ENCODE measurements at places on chromosomes 11 and 22.
A peak's percentile ranks its signal among the peaks of the same experiment; 100 is the strongest.

GRCh38 chr22:39348909-39349505 is 784 bp upstream of the SYNGR1 start:
- peak; percentile 50 for DNase-seq

GRCh38 chr11:75635066-75635862 is 33.6 kb downstream of the MAP6 start:
- no peak for DNase-seq

- DNase-seq = no peak
Observed at GRCh38 chr11:28228196-28228895, 120.2 kb downstream of the METTL15 start.

GRCh38 chr11:8811571-8811970 is 99.4 kb upstream of the AKIP1 start:
- no peak for DNase-seq

DNA sequence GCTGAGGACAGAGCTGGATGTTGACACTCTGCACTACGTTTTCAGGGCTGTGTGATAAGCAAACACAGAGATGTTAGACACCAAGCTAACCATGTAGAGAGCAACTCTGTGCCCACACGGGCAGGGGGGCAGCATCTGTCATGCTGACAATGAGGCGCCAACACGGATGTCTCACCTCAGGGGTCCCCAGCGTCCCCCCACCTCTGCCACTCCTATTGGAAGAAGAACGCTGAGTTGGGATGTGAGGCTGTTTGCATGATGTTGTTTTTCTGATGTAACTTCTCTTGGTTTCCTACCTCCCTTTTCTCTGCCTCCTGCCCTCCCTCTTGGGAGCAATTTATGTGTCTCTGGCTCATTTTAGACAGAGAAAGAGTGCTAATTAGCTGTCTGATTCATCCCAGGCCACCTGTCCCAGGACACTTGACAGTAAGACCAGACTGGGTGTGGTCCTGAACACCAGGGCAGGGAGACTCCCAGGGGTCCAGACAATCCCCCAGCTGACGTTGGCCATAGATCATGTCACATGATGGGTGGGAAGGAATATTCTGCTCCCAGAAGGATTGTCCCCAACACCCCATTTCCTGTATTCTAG is 89.2 kb upstream of the NCAM1 start:
- DNase-seq = no peak

Measured in CD14-positive monocyte (primary cell).